Stimulated activated CD4-positive, alpha-beta T cell treated with anti-CD3 and anti-CD28 coated beads, Interleukin-15, amount 100 ng/mL, for 1 hour (primary cell): ENCODE measurements at places on chromosomes 12 and 14.

DNA sequence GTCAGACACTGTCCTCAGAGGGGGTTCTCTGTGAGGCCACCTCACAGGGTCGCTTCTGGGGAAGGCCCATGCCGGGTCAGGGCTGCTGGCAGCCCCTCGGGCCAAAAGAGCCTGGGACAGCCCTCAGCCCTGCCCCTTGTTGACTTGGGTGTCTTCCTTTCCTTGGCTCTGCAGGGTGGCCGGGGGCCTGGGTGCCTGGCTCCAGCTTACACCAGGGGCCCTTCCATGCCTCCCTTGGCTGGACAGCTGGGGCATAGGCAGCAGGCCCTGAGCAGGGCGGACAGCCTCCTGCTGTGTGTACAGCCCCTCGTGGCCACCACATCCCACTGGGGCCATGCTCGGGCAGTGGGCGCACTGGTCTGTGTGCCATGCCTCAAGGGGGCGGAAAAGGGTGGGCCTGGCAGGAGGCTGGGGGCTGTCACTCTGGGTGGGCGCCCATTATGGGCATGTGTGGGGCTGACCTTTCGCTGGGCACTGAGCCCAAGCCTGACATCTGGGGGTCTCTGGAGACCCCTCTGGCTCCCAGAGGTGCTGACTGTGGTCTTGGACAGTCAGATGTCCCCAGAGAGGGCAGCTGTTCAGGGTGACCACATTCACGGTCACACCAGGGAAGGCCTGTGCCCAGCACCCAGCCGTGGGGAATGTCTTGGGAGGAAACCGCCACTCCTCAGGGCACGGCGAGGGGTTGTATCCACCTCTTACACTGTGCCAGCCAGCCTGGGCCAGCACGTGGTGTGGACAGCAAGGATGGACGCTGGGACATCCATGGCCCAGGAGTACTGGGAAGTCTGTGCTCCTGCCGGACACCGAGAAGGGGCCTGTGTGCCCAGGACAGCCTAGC, 313.3 kb downstream of the TMEM121 start:
- DNase-seq = no peak

GRCh38 chr12:108313241-108313605, 25.9 kb downstream of the CMKLR1 start:
- DNase-seq = no peak

DNA sequence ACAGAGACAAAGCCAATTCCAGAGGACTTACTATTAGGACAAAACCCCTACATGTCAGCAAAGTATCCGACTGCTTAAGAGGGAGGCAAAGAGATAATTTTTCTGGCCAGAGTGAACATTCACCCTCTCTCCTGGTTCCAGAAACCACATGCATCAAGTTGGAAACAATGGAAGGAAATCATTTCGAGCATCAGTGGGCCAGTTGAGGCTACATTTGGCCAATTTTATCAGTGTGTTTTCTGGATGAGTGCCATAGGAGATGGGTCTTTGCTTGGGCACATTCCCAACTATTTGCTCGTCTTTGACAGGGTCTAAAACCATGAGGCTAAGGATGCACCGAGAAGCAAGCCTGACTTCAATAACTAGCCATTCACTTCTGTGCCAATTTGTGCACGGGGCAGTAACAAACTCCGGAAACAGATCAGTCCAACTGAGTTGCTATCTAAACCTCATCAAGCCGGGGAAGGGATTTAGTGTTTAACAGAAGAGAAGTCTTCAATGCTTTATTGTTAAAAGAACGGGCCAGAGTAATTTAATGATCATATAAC, 17.4 kb downstream of the EGLN3 start:
- DNase-seq = no peak

- no peak for DNase-seq
Measured at GRCh38 chr14:90451443-90451842, 54.6 kb downstream of the CALM1 start.

GRCh38 chr12:94074216-94074979, 74.0 kb upstream of the PLXNC1 start:
- no peak for DNase-seq

- no peak for DNase-seq
Measured at GRCh38 chr14:56208520-56208919, 90.3 kb downstream of the PELI2 start.

GRCh38 chr14:66240105-66240504, 246.1 kb upstream of the CCDC196 start:
- DNase-seq = no peak

- no peak for DNase-seq
Measured at GRCh38 chr12:22064968-22065367, 18.9 kb downstream of the CMAS start.

DNA sequence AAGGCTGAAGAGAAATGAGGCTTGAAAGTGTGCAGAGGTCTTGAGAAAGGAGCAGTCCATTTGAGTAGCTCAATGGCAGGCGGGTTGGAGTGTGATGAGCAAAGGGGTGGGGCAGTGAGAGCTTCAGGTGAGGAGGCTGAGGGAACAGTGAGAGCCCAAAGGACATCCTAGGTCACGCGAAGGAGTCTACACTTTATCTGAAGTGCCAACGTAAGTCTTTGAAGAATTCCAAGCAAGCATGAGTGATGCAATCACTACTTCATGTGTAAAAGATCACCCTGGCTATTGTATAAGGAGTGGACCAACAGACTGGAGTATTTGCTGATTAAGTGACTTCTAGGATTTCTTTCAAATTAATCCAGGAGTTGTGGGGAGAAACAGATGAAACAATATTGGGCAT, 159.9 kb upstream of the HIF1A start:
- DNase-seq = no peak

DNA sequence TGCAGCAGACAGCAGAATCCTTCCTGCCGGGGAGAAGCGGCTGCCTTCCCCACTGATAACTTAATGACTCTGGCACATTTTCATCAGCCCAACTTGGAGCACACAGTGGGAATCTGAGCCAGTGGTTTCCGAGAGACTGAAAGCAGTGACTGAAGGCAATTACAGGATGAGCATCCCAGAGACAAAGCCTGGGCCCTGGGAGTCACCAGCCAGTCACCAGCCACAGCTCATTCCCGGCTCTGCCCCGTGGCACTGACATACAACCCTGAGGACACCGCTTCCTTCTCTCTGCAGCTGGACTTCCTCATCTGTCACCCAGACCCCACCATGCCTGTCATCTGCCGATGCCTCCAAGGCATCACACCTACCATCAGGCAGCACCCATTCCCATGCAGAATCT, 192.3 kb downstream of the DPF3 start:
- DNase-seq = no peak

DNA sequence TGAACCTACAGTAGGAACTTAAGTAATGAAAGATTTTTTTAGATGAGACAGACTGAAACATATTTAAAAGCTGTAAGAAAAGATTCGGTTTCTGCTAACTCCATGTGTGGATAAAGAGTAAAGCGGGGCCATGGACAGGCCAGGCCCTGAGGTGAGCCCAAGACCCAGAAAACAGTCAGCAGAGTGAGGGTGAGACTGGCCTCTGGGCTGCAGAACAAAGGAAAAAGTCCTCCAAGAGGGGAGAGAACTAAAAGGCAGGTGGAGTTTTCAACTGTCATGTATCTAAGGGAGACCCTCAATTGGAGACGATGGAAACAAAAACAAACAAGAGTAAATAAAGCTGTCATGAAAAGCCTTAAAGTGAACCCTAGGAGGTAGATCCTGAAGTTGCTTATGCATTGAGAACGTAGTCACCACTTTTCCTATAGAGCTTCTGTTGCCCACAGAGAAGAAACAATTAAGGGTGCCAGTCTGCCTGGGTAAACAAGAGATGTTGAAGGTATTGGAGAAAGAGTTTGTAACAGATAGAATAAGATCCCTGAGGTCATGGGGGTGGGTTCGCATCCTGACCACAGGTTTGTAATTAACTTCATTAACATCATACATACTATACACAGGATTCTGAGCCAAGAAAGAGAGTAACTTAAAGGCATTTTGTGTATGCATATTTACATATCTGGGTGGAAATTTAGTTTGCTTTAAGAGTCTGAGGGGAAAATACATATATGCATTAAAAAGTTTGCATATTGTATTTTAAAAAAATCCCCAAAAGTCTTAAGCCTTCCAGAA, 268.7 kb upstream of the PDE3A start:
- DNase-seq = no peak

DNA sequence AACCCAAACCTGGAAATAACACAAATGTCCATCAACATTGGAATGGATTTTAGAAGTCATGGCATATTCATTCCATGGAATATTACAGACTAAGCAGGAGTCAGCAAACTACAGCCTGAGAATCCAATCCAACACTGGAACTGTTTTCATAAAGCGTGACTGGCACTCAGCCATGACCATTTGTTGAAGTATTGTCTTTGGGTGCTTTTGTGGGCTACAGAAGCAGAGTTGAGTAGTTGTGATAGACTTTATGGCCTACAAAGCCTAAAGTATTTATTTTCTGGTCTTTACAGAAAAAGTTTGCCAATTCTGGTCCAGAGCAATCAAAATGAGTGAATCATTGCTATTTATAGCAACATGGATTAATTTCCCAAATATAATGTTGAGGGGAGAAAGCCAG, 34.5 kb upstream of the FRS2 start:
- DNase-seq = no peak

DNA sequence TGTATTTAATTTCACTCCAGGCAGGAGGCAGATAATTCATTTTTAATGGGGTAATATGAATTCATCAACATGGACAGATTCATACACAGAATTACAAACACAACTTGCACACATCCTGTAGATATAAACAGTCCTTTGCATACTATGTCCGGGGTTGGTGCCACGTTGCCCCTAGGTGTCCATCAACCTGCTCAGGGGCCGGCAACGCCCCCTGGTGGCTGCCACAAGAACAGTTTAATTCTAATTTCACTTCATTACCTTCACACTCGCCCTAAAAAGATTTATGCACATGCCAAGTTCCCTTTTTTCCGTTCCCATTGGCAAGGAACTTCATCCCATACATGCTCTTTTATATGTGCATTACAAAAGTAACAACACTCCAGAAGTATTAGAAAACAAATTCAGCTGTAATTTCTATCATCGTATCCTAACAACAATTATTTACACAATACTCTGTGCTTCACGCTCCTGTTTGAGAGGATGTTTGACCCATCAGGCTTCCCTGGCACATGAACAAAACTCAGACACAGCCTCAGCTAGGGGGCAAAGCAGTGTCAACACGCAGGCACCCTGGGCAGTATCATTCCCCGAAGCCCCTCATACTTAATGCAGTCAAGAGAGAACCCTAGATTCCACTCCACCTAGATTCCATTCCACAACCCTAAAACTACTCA, 15.5 kb downstream of the MANSC1 start:
- peak; percentile 43 for DNase-seq
